ENCODE measurements at places on chromosomes 11 and 22.

- DNase-seq, result peak; percentile 96
Measured at GRCh38 chr11:82557274-82557673, 176.4 kb downstream of the FAM181B start.

DNA sequence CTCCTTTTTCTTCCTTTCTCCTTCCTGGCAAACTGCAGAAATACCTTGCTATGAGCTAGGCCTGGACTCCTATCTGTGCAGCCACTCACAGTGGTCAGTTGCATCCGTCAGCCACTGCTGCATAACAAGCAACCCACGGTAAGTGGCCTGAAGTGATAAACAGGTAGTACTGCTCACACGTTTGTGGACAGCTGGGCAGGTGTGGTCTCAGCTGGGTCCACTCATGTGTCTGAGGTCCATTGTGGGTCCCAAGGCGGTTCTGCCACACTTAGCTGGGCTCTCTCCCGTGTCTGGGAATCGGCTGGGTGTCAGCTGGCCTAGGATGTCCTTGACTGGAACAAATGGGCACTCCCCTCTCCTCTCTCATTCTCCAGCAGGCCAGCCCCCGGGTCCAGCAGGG, 109.3 kb downstream of the BRD1 start:
- no peak for DNase-seq

GRCh38 chr11:3192511-3193372, 25.9 kb downstream of the MRGPRG start:
- DNase-seq, result no peak

DNA sequence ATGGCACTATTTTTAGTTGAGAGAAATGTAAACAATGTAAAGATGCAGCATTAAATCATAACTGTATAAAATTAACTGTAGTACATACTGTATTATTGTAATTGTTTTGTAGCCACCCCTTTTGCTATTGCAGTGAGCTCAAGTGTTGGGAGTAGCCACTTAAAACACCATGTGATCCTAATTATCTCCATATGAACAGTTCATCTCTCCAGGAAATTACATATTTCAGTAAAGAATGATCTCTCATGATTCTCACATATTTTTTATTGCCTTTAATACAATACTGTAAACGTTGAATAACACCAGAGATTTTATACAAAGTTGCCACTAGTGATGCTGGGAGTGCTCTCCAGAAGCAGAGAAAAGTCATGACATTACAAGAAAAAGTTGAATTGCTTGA, 1768.6 kb downstream of the LRRC4C start:
- no peak for DNase-seq

DNA sequence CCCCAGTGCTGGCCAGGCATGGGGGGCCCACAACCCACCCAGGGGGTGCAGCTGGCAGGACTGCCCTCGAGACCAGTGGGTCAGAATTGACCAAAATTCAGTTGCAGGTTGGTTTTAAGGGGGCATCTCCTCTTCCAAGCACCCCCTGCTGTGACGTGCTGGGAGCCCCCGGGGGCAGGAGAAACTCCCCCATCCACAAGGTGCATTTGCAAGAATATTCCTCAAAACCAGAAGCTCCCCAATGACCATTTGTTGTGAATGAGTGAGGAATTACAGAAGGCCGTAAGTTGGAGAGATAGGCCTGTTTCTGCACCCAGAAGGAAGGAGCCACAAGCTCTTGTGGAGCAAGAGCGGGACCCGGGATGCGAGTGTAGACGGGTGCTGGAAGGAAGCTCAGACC, 414.5 kb downstream of the BRD1 start:
- DNase-seq, result no peak

DNA sequence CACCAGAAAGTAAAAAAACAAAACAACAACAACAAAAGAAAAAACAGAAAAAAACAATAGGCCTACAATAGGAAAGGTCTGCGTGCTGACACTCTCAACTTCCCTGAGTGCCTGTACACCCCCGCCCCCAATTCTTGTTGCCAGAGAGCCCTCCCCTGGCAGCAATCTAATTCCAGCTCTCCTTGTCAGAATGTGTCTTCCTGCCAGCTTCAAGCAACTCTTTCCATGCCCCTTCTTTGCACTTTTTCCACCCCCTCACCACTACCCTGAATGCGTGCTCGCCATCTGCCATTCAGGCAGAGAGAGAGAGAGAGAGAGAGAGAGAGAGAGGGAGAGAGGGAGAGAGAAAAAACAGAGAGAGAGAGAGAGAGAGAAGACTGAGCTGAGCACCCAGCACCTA, 245.0 kb downstream of the KIRREL3 start:
- no peak for DNase-seq

DNA sequence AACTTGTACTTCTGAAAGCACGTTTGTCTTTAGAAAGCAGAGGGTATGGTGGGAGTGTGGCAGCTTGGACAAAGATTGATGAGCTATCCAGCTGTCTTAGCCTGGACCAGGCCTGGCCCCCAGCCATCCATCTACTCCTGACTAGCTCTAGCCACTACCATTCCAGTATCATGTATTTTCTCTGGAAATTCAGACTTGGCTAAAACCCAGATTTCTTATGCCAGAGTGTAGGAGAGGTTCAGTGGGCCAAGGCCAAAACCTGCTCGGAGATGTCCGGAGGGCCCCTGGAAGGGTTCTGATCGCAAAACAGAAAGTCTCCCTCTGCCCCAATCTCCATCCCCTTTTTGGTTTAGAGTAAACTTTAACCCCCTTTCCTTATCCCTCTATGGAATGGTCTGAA, 24.8 kb upstream of the MTCH2 start:
- DNase-seq, result no peak

GRCh38 chr11:63459586-63459985, 31.4 kb downstream of the PLAAT5 start:
- DNase-seq, result no peak

GRCh38 chr11:67627812-67628624, 1.7 kb downstream of the NUDT8 start:
- DNase-seq, result no peak

Measured in MV-4-11 (cell line).